ENCODE measurements at places on chromosomes 12 and 14.

- peak; percentile 81 for DNase-seq
These were observed 60.7 kb downstream of the GALNT8 start for GRCh38 chr12:4780641-4781611.

GRCh38 chr12:118746960-118747359, 234.4 kb upstream of the SRRM4 start:
- DNase-seq, result no peak

GRCh38 chr12:112169966-112170365, 44.6 kb downstream of the TRAFD1 start:
- no peak for DNase-seq

GRCh38 chr12:53591301-53592206, 34.6 kb downstream of the ATF7 start:
- DNase-seq, result peak; percentile 69

DNA sequence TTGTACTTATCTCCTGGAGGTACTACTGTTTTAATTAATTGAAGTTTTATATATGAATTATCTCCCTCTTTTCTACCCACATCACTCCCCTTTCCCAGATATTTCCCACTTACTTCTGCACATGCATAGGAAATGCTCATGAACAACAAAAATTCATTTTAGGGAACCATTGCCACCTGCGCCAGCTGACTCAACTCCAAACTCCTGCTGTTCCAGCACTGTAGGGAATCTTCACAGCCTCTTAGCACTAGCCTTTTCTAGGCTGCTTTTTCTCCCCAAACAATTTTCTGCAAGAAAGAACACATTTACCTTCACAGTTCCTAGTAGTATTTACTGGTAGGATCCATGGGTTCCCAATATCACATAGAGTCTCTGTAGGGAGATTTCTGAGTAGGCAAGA, 268.4 kb downstream of the LRFN5 start:
- DNase-seq, result peak; percentile 13

DNA sequence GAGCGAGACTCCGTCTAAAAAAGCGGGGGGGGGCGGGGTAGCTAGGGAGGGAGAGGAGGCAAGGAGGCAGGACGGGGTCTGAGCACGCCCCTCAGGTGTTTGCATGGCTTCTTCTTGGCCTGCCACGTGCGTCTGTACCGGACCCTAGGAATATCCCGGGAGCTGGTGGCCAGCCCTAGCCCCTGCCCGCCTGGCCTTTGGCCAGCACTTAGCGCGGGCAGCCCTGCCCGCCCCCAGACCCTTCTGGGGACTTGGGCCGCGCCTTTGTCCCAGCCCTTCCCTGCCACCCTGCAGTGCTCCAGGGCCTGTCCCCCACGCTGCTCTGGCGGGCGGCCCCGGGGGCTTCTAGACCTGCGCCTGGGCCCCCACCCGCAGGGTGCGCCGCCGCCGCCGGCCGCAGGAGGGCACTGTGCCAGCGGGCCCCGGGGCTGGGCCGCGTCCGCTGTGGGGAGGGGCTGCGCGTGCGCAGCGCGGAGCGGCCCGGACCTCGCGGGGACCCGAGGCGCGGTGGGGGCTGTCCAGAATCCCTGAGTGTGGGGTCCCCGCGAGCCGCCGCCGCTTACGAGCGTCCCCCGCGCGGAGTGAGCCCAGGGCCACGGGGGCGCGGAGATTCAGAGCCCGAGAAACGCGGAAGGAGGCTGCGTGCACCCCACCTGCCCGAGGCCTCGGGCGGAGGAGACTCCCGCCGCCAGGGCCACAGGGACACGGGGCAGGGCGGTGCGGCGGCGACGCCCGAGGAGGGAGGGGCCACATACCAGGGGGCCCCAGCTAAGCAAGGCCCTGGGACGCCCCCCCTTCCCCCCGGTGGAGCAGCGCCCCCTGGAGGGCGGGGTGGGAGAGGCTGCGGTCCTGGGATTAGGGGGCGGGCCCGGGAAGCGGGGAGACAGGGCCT, 21.0 kb downstream of the SLC25A29 start:
- DNase-seq, result peak; percentile 86

GRCh38 chr14:91126761-91127160, 12.9 kb downstream of the DGLUCY start:
- no peak for DNase-seq

DNA sequence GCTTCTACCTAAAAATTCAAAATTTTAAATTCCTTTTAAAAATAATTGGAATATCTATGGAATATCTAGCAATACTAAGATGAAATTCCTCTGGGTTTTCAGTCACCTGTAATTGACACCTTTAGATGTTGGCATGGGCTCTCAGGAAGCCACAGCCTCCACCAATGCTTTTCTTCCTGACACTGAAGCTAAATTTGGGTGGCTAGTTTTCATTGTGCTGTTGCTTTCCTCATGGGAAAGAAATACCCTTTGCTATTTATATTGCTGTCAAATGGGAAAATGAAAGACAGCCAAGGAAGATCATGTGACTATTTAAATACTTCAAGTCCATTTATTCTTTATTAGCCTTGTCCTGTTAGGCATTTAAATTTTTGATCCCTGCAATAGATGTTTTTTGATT, 313.0 kb downstream of the NAV3 start:
- peak; percentile 3 for DNase-seq

DNA sequence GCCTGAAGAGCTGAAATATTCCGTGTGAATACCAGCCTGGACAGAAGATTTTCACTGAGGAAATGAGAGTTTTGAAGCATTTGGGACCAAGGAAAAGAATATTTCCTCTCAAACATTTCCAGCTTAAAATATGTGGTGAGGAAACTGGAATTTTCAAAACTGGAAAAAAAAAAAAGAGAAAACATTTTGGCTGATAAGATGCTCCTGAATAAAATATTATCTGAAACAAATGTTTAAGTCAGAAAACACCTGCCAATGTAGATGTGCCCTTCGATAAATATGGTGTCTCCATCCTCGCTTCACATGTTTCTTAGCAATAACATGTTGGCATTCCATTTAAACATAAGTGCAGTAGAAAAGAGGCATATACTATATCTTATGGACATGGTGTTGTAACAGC, 567.0 kb downstream of the PRKD1 start:
- DNase-seq, result no peak

GRCh38 chr12:104823985-104824461, 134.1 kb downstream of the SLC41A2 start:
- no peak for DNase-seq

GRCh38 chr14:72699852-72700257, 194.0 kb downstream of the DPF3 start:
- no peak for DNase-seq

GRCh38 chr12:65016881-65017650, 104.0 kb downstream of the WIF1 start:
- no peak for DNase-seq

- DNase-seq, result peak; percentile 46
These were observed 473.5 kb downstream of the PRKD1 start for GRCh38 chr14:29454026-29454693.

- peak; percentile 94 for DNase-seq
These were observed 84.1 kb upstream of the RESF1 start for GRCh38 chr12:31874961-31875608.

DNA sequence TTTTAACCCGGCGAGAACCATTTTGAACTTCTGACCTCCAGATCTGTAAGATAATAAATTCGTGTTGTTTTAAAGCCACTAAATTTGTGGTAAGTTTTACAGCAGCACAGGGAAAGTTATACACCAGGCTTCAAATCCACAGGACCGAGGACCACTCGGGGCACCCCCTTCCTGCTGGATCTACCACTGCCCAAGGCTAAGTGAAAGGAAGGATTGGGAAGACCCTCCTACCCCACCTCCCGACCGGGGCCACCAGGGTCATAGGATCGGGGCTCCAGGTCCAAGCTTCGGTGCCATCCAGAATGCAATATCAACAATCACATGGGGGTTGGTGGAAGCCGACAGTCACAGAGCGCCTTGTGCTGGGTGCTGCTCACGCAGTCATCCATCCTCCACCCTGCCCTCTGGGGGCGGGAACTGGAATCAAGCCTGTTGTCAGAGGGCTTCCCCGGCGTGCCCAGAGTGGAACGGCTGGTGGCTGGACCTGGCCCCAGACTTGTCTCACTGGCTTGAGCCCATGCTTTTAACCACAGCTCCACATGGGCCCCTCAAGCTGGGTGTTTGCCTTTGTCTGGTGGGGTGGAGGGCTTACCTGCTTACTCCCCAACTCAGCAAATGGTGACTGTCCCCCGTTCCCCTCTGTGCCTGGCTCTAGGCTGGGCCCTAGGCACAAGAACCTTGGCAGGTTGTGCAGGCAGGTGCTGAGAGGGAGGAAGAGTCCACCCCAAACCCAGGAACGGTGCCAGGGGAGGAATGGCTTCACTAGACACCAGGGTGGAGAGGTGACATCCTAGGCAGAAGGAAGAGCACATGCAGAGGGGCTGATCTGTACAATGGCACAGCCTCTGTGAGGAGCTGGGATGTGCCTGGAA, 180.3 kb upstream of the RTL1 start:
- peak; percentile 52 for DNase-seq

- DNase-seq, result no peak
These were observed 230.0 kb downstream of the ANO2 start for GRCh38 chr12:5715021-5715420.

GRCh38 chr12:25521625-25522256, 31.3 kb downstream of the LMNTD1 start:
- DNase-seq, result no peak

DNA sequence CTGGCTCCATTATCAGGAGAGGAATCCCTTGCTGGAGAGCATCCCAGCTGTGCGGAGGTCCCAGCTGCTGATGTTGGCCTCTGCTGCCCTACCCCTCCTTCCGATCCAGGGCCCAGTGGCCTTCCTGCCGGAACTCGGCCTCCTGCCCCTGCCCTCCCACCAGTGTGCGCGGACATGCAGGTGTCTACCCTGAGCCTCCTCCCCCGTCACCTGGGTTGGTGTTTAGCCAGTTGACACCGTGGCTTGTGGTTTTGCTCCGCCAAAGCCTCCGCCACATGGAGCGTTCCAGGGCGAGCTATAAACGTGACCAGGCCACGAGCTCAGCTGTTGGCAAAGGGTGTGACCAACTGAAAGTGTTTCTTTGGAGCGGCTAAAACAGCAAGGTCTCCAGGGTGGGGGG, 1104.3 kb downstream of the BCL11B start:
- DNase-seq, result no peak

DNA sequence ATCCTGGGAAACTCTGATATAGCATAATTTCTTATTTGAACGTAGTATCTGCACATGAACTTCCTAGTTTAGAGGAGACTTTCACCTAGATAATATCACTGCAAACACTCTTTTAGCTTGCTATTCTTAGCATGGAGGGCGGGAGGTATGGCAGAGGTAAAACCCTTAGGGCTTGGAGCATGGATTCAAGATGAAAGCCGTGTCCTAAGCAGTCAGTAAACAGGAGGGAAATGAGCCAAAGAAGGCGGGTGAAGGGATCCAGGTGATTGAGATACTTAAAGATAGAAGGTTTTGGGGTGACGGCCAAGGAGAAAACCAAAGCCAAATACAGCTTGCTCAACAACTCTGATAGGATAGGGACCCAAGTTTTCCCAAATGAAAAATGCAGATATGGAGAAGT, 107.1 kb upstream of the BCAT1 start:
- peak; percentile 75 for DNase-seq

- no peak for DNase-seq
These were observed 420.4 kb upstream of the DCN start for GRCh38 chr12:91603060-91603459.

- no peak for DNase-seq
These were observed 528.4 kb upstream of the LMO3 start for GRCh38 chr12:17134315-17134714.

GRCh38 chr12:31034372-31034771, 39.3 kb upstream of the DDX11 start:
- no peak for DNase-seq

- peak; percentile 87 for DNase-seq
These were observed 24.5 kb downstream of the FIGNL2 start for GRCh38 chr12:51823875-51824565.

- DNase-seq, result peak; percentile 58
These were observed 201.2 kb downstream of the NELL2 start for GRCh38 chr12:44674875-44675274.

- DNase-seq, result no peak
These were observed 19.4 kb downstream of the GNS start for GRCh38 chr12:64739778-64740177.

GRCh38 chr14:90698379-90698869, 117.8 kb downstream of the TTC7B start:
- peak; percentile 93 for DNase-seq

- no peak for DNase-seq
These were observed 516 bp downstream of the NINJ2 start for GRCh38 chr12:662566-663292.

All from NCI-H69 (cell line).